Activated CD8-positive, alpha-beta T cell treated with anti-CD3 and anti-CD28 coated beads for 36 hours (primary cell): ENCODE measurements at places on chromosomes 1 and 21. TPM values are rescaled to one million over a fixed set of nuclear protein-coding genes. Genes with fewer than 3 reads are reported as not detected.
A peak's percentile ranks its signal among the peaks of the same experiment; 100 is the strongest.

The LRRC71 gene
- not detected for total RNA-seq

DNA sequence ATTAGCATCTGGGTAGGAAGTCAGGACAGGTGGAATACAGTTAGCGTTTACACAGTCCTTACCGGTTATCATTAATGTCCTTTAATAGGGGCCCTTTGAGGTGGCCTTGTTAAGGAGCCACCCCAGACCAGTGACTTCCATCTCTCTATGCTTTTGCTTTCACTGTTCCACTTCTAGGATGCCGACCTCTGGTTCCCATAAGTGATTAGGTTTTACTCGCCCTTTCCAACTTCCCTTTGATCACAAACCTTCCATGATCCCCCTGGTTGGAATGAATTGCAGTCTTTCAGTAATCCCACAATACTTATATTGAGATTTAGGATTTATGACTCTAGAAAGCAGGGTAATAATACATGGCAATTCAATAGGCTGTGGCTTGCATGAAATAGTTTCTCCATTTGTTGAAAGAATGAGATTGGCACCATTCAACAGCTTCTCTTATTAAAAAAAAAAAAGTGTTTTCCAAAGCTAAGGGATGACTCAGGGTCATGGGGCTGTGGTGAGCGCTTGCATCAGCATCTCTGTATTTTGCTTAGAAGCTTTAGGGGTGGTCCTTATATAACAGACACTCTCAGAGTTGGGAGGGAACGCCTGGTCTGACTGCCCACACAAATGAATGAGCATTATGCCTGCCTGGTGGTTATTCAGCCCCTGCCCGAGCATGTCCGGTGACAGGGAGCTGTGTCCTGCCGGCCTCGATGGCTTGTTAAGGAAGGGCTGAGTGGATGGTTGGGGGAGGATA, 110.5 kb downstream of the CNIH3 start:
- no peaks in the 10 kb centered on the region for H3K4me1 ChIP-seq
- H3K27ac ChIP-seq: peak overlapping the region; percentile 71
- no peaks in the 10 kb centered on the region for H3K27me3 ChIP-seq
- peak; percentile 59 for DNase-seq
- H3K36me3 ChIP-seq: no peaks in the 10 kb centered on the region

- no peak for DNase-seq
- H3K36me3 ChIP-seq: peaks cover 9% of the 10 kb centered on the region
- H3K27me3 ChIP-seq: no peaks in the 10 kb centered on the region
- no peaks in the 10 kb centered on the region for H3K4me1 ChIP-seq
These were observed 70.9 kb downstream of the APP start for GRCh38 chr21:26099610-26100219.

- peaks cover 54% of the 10 kb centered on the region for H3K27me3 ChIP-seq
- no peak overlapping the region for H3K27ac ChIP-seq
- H3K36me3 ChIP-seq: no peaks in the 10 kb centered on the region
- H3K4me1 ChIP-seq: peaks cover 3% of the 10 kb centered on the region
These were observed 480 bp downstream of the CADM3 start for GRCh38 chr1:159171688-159172501.

The GPATCH3 gene
- total RNA-seq: 8.7 TPM
